H9 (cell line): ENCODE measurements at places on chromosomes 6 and 20. TPM values are rescaled to one million over a fixed set of nuclear protein-coding genes. Genes with fewer than 3 reads are reported as not detected.

DNA sequence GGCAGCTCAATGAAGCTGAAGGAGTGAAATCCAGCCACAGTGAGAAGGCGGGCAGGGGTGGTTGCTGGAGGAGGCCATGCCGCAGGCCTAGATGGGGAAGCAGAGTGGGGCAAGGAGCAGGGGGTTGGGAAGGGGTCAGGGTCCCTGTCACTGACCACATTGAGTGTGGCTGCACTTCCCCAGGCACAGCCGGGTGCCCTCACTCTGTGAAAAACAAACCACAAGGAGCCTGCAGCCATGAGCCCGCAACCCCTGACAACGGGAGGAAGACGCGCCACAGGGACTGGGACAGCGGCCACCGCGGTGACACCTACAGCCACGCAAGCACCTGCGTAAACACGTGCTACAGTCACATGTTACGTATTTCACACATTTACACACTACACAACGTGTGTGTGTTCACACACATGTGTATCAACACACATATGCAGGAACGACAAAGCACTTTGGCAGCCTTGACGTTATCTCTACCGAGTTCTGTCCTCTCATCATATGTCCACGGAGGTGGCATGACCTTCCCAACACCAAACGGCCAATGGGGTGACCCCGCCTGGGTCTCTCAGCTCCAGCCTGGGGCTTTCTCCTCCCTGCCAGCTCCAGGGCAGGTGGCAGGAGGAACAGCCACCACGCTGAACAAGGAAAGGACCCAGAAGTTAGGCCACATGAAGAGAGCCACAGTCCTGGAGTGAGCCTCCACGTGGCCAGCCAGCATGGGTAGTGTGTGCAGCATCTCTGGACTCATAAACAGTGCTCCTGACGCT, 137.6 kb upstream of the RPS6KA2 start:
- DNase-seq = peak; percentile 12
- peaks cover 3% of the 10 kb centered on the region; the same call in 1 of the 2 replicates for H3K4me1 ChIP-seq
- H3K27me3 ChIP-seq = no peaks in the 10 kb centered on the region
- no peaks in the 10 kb centered on the region for H3K36me3 ChIP-seq

GRCh38 chr6:3331971-3332370, 73.2 kb downstream of the PSMG4 start:
- no peaks in the 10 kb centered on the region for H3K36me3 ChIP-seq
- H3K27me3 ChIP-seq = no peaks in the 10 kb centered on the region
- no peak overlapping the region for H3K4me3 ChIP-seq

GRCh38 chr6:12474167-12475140, 184.3 kb downstream of the EDN1 start:
- H3K27me3 ChIP-seq = no peaks in the 10 kb centered on the region
- no peak overlapping the region for H3K4me3 ChIP-seq
- DNase-seq = no peak
- H3K4me1 ChIP-seq = peaks cover 3% of the 10 kb centered on the region; the same call in 1 of the 2 replicates
- H3K27ac ChIP-seq = no peak overlapping the region

GRCh38 chr6:130421585-130421984, 55.8 kb downstream of the TMEM200A start:
- no peak overlapping the region for H3K4me3 ChIP-seq
- peaks cover 9% of the 10 kb centered on the region for H3K4me1 ChIP-seq
- no peak for DNase-seq
- H3K27me3 ChIP-seq = no peaks in the 10 kb centered on the region
- H3K27ac ChIP-seq = no peak overlapping the region

Gene SAMD3
- total RNA-seq = 0.26 and 0.39 TPM in 2 replicates

Gene PTGIS
- total RNA-seq = 18.9 and 20.0 TPM in 2 replicates

DNA sequence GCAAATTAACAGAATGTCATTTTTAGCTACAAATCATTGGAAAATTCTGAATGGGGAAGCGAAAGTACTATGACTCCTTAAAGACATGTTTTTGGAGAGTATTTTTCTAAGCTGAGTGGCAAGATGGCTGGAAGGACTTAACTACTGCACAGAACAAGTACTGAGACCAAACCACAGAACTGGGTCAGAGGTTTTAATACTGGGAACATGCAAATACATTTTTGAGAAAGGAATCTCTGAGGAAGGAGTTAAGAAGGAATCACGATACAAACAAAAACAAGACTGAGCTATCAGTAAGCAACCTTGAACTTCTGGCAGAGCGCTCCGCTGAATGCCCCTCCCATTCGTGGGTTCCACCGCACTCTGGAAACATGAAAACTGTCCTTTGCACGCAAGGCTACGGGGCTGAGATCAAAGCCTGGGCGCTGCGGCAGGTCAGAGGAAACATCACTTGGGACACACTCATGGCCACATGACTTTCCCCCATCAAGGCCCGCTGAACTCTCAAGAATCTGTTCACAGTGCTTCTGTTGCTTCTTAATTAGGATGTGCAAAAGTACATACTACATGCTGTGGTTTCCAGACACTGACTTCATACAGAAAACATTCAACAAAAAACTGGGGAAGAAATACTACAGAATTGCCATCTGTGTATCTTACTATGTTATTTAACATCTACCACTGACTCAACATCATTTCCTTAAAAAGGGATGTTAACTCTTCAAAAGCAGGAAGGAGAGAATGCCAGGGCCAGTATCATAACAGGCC, 27.8 kb downstream of the SLC23A2 start:
- no peak overlapping the region for H3K4me3 ChIP-seq
- H3K27ac ChIP-seq = no peak overlapping the region
- H3K36me3 ChIP-seq = peaks cover 2% of the 10 kb centered on the region; the same call in 1 of the 3 replicates
- H3K4me1 ChIP-seq = peaks cover 1% of the 10 kb centered on the region; the same call in 1 of the 2 replicates

- no peaks in the 10 kb centered on the region for H3K4me1 ChIP-seq
- H3K4me3 ChIP-seq = no peak overlapping the region
- peaks cover 87% of the 10 kb centered on the region for H3K36me3 ChIP-seq
- no peaks in the 10 kb centered on the region for H3K27me3 ChIP-seq
- DNase-seq = no peak
Observed at GRCh38 chr20:13771853-13772453, 12.8 kb downstream of the ESF1 start.

GRCh38 chr6:30325873-30326525, 728 bp upstream of the TRIM39 start:
- H3K27ac ChIP-seq = peak overlapping the region; percentile 87
- peaks cover 6% of the 10 kb centered on the region; the same call in 1 of the 2 replicates for H3K4me1 ChIP-seq
- peak overlapping the region; percentile 92 for H3K4me3 ChIP-seq
- peaks cover 25% of the 10 kb centered on the region for H3K36me3 ChIP-seq

GRCh38 chr6:47381036-47381435, 71.3 kb upstream of the TNFRSF21 start:
- H3K4me1 ChIP-seq = no peaks in the 10 kb centered on the region
- no peaks in the 10 kb centered on the region; the same call in 2 of the 3 replicates for H3K36me3 ChIP-seq
- H3K4me3 ChIP-seq = no peak overlapping the region
- H3K27ac ChIP-seq = no peak overlapping the region

GRCh38 chr20:8212286-8212685, 80.2 kb downstream of the PLCB1 start:
- no peaks in the 10 kb centered on the region; the same call in 1 of the 2 replicates for H3K4me1 ChIP-seq
- H3K27ac ChIP-seq = no peak overlapping the region
- H3K27me3 ChIP-seq = no peaks in the 10 kb centered on the region
- no peak for DNase-seq
- H3K36me3 ChIP-seq = no peaks in the 10 kb centered on the region

Gene SNX3
- 76.7 and 80.7 TPM in 2 replicates for total RNA-seq
